ENCODE measurements at places on chromosomes 12 and 14.

DNA sequence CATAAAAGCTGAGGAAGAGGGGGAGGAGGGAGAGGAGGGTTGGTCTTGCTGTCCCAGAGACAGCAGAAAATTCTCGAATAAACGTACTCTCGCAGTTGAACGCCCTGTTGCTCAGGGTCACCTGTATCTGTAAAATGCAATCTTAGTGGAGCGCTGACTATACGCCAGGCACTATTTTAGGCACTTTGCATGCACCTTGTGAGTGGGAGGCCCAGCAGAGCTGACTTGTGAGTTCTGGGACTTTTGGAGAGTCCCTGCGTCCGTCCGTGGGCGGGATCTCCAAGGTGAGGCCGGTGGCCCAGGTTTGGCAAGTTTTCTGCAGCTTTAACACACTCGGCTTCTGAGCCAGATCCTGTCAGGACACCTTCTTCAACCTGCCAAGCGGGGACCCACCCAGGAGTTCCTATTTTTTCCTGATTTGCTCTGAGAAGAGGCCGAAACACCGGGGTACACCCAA is 32.5 kb upstream of the PLEKHG6 start:
- DNase-seq, result no peak

DNA sequence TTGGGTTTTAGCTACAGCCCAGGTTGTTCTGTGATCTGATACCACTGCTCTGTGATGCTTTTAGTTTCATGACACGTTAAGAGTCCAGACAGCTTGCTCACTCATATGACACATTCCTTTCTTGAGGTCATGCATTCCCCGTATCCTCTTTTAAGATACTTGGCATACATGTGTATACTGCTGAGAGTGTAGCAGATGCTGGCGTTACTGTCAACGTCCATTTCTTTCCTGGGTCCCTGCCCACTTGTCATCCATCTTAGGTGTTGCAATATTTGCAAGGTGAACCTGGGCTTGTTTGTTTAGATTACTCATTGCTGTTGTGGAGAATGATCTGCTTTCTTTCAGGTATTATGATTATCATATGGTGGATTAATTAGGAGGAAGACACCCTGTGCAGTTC is 9.1 kb upstream of the EMP1 start:
- no peak for DNase-seq

- no peak for DNase-seq
Observed at GRCh38 chr12:53536962-53537361, 29.7 kb upstream of the NPFF start.

DNA sequence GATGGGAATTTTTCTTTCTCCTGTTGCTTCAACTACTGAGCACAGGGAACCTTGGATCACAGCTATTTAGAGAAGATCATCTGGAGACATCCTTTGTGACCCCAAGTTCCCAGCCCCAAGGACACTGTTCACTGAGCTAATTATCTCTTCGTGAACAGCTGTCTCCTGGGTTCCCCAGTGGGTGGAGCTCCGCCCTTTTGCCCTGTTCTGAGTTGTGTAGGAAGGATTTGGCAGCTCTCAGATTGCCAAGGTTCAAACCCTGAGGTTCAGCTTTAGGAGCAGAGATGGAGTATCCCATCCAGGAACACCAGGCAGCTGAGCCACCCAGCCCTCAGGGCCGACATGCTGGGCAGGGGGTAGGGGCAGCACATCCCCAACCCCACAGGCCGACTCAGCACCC is 32.0 kb downstream of the NGB start:
- no peak for DNase-seq

DNA sequence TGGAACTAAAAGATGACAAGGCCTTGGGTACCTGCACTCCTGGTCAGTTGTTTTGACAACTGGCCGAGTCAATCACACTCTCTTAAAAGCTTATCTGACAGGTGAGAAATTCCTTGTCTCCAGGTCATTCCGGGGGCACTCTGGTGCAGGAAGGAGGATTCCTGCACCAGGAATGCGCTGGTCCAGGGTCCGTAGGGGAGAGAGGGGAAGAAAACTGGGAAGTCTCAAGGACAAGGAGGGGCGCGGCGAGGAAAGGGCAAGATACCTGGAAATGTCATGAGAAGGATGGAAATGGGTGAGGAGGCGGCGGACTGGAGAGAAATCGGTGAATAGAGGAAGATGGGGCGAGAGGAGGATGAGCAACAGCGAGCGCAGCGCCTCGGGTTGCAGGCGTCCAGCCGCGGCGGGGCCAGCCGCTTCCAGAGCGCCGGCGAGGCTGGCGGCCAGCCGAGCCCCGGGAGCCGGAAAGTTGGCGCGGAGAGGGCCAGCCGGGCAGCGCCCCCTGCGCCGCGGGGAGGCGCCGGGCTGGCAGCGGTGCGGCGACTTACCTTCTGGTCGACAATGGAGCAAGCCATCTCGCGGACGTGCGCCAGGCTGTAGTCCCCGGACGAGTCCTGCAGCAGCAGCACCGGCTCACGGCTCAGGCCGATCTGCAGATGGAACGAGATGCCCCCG is 809 bp downstream of the PRKD1 start:
- no peak for DNase-seq

DNA sequence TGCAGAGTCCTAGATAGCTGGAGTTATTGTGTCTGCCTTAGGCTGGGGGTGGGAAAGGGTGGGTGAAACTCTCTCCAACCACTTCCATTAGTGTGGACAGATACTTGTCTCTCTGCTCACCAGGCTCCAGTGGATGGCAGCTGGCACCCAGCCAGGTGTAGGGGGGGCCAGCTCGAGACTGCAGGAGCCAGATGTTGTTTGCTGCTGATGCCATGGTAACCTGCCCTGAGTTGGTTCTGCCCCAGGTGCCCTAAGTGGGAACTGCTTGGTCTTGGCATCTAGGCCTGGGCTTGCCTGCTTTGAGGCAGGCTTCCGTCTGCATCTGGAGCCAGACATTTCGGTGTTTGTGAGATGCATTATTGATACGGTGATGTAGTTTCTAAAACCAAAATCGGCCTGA is 82.2 kb downstream of the ADCK1 start:
- DNase-seq, result no peak

DNA sequence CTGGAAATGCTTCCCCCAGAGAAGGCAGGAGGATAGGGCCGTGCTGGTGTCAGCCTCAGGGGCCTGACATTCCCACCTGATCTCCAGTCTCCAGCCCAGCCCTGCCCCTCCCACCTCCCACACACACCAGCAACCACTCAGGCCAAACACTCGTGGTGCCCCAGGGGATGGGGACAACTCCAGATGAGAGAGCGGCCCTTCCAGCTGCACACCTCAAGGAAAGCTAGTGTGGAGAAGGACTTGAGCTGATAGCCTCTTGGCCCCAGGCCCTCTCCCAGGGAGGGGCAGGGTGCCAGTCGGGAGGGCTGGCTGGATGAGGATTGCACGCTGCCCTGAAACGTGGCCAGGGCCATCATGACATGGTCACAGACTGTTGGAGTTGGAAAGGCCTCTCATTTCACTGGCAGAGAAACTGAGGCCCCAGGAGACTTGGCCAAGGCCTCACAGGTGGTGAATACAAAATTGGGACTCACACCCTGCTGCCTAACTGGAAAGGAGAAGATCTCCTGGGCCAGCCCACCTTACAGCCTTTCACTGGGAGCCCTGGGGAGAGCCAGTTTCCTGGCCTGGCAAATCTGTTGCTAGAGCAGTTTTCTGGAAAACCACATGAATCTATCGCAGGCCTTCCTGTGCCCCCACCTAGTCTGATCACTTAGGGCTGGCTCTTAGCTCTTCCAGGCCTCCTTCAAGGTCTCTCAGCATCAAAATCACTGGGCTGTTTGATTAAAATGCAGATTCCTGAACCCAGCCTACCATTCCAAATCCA is 52.1 kb downstream of the IRF2BPL start:
- no peak for DNase-seq

DNA sequence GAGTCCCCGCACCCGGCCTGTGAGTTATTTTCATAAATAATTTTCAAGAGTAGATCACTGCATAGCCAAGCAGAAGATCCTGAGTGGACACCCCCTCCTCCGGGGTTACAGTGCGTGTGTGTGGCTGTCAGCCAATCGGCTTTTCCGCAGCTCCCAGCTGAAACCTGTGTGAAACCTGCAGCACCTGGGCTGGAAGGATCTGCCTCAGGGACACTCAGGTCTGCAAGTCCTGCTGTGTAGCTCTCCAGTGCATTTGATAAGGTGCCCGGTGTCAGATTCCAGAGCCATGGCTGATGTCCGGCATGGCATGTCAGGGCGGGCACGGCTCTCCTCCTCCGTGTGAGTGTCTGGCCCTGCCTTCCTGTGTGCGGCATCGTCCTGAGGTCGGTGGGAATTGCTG is 124.8 kb downstream of the GLT1D1 start:
- no peak for DNase-seq

DNA sequence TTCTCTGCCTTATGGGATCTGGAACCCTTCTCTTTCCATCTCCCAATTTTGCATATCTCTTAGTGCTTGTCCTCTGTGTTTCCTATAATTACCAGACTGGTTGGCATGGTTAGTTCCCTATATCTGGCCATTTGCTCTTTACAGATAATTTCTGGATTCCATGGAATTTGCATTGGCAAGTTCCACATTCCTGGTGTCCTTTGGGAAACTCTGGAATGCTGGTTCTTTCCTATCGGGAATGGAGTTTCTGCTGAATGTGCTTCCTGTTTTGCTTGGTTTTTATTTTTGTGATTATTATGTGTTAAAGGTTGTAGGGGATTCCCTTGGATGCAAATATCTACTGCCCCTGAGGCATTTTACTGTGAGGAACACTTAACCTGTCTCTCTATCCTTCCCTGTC is 193.0 kb upstream of the BTG1 start:
- no peak for DNase-seq

DNA sequence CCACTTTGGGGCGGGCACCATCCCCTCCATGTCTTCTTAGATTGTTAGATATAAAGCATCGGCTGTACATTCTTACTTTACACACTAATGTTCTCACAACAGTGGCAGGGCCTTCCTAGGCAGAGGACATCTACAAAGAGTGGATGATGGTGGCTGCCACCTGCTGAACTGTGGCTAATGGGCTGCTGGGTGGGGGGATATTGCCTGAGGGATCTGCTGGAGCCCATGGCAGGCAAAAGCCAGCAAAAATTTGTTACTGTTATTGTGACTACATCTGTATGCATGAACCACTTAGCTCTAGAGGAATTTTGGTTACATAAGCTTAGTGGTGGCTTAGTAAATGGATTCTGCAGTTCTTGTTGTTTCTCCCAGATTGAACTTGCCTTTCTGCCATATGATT is 52.6 kb downstream of the DIP2B start:
- DNase-seq, result no peak

DNA sequence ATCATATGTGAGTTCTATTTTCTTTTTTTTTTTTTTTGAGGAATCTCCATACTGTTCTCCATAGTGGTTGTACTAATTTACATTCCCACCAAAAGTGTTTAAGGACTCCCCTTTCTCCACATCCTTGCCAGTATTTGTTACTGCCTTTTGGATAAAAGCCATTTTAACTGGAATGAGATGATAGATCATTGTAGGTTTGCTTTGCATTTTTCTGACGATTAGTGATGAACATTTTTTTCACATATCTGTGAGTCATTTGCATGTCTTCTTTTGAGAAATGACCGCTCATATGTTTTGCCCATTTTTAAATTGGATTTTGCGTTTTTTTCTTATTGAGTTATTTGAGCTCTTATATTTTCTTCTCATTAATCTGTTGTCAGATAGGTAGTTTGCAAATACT is 394.8 kb downstream of the LRFN5 start:
- no peak for DNase-seq

- no peak for DNase-seq
Observed at GRCh38 chr12:108955225-108955835, 65.5 kb downstream of the SVOP start.

DNA sequence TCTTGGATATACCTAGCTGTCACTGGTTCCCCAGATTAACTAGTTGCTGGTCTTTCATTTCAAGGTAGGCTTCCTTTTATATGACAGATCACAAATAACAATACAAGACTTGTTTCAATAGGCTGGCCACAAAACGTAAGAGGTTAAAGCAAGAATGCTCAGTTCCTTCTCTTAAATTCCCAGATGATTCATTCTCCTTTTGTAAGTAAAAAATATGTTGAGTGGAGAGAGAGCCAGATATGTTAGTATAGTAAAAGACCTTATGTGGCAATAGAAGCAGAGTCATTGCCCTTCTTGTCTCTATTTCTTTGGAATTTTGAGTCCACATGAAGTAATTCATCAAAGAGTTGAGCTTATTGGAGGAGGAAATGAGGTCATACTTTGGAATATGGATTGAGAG is 939.0 kb upstream of the ATXN7L3B start:
- DNase-seq, result no peak

- peak; percentile 70 for DNase-seq
Observed at GRCh38 chr12:107320033-107320928, 226.9 kb upstream of the CRY1 start.

DNA sequence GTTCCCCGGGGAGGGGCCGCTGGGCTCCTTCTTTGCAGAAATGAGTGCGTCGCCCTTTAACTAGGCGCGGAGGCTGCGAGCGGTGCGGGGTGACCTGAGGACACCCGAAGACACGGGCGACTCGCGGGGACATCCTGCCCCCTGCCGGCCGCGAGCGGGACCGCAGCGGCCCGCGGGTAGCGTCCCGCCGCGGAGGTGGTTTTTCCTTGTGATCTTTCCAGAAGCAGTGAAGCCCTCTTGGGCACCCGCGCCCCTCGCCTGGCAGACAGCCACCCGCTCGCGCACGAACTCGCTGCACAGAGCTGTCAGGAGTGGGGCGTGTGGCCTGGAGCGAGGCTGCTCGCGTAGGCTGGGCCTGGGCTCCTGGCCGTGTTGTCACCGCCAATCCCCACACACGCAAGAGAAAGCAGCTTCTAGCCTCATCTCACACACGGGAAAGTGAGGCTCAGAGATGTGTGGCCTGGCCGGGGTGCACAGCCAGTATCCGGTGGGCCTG is 67.2 kb downstream of the DIO3 start:
- peak; percentile 62 for DNase-seq

DNA sequence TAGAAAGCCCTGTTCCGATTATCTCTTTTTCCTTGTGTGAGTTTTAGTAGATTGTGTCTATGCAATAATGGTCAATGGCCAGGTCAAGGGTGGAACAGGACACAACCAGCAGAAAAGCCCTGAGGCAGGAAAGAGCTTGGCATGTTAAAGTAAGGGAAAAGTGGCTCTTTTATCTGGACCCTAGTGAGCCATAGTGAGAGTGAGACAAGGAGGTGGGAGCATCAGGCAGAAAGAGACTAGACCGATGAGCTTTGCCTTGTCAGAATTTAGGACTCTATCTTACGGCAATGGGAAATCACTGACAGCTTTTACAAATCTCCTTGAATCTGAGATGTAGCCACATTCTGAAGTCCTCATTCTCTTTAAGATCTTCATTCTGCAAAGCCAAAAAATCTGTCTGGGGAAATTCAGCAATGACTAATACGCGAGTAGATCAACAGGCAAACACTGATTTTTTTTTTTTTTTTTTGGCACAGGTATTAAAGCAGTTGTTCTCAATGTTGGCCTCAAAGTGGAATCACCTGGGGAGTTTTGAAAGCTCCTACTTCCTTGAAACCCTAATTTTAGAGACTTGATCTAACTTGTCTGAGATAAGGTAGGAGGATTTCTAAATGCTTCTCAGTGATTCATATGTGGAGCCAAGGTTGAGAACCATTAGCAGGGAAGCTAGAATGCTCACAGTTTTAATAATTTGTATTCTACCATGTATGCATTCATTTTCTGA is 33.9 kb downstream of the TMEM19 start:
- no peak for DNase-seq

GRCh38 chr12:48302161-48302911 is 48.4 kb downstream of the ZNF641 start:
- no peak for DNase-seq

- DNase-seq, result no peak
Observed at GRCh38 chr12:32535288-32535999, 136.1 kb downstream of the FGD4 start.
